SW480 (cell line): ENCODE measurements at places on chromosomes 16 and 17.

DNA sequence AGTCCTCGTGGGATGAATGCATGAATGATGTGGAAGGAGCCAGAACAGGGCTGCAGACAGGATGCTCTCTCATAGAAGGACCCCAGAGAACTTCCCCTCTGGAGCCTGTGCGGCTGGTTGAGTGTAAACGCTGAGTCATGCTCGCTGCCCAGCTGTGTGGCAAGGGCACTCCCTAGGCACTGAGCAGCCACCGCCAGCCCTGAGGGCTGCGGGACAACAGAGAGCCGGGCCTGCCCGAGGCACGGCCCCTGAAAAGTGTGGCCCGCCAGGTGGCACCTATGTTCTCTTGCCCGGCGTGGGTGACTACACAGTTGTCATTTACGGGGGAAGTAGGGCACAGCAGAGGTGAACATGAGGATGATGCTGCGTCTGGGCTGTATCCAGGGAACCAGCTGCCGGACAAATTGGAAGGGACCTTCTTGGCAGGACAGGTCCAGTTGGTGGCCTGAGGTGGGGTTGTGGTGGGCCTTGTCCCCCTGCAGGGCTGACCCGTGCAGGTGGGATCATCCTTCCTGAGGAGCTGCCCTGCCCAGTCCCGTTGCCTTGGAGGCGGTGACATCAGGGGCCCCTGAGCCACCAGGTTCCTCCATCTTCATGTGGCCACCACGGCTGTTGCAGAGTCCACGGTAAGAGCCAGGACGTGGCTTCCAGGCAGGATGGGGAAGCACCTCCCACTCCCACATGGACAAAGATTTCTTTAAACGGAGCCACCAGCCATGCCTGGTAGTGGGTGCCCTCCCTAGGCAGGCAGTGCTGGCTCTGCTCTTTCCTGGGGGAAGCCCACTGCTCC, 94.8 kb upstream of the CBX4 start:
- DNase-seq, result peak; percentile 91

DNA sequence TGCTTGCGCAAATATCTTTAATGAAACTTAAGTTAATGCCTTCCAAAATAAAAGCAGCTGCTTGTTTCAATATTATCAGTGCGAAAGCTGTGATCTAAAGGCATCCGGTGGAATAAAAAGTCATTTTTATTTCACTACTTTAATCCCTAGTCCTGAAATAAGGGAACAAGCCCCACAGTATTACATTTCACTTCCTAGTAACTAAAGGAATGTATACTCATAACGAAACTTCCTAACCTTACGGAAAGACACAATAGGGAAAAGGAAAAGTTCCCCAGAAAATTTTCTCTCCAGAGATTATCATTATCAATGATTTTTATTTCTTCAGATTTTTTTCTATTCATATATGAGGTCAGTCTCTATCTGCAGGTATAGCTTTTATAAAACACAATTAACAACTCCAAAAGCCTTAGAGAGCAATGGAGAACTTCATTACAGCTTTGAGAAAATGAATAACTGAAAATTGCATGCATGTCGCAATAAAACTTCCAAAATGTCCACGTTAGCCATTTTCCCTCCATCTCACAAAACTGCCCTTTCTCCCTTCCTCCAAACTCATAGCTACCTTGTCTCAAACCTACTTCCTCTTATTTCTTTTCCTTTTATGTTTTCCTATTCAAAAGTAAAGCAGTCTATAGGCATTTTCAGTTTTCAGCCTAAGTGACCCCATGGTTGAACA, 154.3 kb upstream of the MED13 start:
- DNase-seq, result no peak

- DNase-seq, result no peak
These were observed 4.8 kb downstream of the ADAP2 start for GRCh38 chr17:30926516-30926915.

GRCh38 chr16:14203166-14203565, 132.0 kb downstream of the MRTFB start:
- no peak for DNase-seq

DNA sequence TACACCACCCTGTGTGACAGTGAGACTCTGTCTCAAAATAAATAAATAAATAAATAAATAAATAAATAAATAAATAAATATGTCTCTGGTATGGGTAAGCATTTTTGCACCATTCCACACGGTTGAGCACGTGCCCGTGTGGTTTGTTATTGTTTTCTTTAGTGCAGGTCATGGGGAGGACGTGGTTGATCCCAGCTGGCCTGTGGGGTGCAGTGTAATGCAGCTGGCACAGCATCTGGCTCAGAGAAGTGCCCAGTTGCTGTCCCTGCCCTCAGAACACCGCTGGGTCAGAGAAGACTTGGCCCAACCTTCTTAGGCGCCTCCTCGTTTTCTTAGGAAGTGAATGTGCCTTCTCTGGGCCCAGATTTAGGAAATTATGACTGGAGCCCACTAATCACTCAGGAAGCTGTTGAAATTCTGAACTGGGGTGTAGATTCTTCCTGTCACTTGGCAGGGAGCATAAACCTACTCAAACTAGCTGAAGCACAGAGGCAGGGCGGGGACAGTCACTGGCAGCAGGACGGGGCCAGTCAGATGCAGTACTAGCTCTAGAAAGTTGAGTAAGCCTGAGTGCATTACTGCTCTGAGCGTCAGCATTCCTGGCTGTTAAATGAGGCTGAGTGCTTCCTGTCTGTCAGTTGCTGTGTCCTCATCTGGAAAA, 85.9 kb downstream of the SNX29 start:
- peak; percentile 29 for DNase-seq

- peak; percentile 94 for DNase-seq
These were observed 16.0 kb upstream of the LHX1 start for GRCh38 chr17:36921095-36921851.

DNA sequence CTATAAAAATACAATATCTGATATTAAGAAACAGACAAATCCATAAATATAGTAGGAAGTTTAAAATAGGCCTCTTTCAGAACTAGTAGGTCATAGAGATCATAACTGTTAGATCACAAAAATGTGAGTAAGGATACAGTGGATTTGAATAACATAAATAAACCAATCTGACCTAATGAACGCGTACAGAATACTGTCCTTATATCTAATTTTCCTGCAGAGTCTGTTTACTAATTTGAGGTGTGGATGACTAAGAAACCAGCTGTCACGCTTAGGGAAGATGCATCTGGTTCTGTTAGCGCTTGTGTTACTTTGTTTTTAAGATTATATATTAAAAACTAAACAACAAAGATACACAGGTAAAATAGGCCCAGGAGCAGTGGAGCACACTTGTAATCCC, 14.8 kb downstream of the CPD start:
- no peak for DNase-seq

- DNase-seq, result peak; percentile 93
These were observed 25.6 kb upstream of the MRPS23 start for GRCh38 chr17:57875290-57876022.

DNA sequence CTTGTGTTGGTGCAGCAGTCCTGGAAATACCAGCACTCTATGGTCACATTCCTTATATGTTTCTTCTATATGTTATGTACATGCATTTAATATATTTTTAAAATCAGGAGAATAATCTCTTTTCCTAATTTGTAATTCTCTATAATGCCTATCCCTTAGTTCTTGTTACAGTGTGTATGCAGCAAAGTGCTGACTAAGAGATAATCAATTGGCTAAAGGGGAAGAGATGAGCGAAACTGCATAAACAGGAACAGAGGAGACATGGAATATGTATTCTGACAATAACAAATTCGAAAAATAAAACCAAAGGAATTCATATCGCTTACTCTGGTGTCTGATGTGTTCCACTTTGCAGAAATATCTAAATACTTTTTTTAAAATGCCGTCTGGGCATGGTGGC, 41.7 kb downstream of the SYNRG start:
- no peak for DNase-seq

DNA sequence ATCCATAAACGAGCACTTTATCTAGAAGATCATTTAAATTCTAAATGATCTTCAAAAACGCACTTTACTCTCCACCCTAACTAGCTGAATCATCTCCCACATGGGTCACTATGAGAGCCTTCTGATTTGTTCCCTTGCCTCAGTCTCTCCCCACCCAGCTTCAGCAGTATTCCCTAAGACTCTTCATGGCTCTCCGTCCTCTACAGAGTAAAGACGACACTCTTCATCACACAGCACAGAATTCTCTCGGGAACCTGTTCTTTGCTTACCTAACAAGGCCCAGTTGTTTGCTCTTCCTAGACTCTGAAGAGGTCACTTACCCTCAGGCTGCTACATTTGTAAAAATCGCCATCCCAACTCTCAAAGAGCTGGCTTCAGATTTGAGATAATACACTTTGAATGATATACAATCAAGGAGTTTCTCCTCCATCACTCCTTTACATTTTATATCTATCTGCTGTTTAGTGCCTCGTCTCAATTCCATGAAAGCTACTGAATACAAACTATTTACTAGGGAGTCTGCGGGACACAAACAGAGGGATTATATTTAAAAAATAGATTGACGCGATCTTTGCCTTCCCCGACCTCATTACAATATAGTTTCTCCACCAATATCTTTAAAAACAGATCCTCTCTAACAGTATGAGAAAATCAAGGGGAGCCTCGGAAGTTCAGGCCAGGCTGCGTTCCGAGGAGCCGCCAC, 511 bp upstream of the LIG3 start:
- DNase-seq, result no peak

GRCh38 chr16:85169333-85170065, 57.2 kb upstream of the CIBAR2 start:
- no peak for DNase-seq

- no peak for DNase-seq
These were observed at the start of gene ARHGDIA for GRCh38 chr17:81870981-81871386. Gene ARHGDIA (minus strand): TSS chr17:81871337. CDS start chr17:81869930, 1,407 bp downstream.

- peak; percentile 46 for DNase-seq
These were observed 79.9 kb downstream of the GPRC5B start for GRCh38 chr16:19804538-19805323.

DNA sequence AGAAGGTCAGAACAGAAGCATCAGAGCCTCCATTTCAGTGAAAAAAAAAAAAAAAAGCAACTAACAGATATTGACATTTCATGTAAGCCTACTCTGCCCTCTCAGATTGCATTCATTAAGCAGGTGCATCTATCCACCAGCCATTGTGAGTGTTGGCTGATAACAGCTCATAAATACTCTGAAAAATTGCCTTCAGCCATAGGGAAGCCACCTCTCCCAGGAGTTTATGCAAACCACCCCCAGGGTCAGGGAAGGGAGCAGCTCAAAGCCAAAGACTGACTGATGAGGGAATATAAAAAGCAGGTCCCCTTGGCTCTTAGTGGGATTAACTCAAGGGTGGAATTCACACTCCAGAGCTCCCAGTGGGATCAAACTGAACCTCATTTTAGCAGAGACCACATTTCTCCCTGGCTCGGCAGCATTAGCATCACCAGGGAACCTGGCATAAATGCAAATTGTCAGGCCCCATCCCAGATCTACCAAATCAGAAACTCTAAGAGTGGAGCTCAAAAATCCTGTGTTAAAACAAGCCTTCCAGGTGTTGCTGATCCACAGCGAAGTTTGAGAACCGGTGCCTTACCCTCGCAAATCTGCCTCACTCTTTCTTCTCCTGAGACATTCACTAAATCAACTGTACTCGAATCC, 14.2 kb downstream of the APOH start:
- DNase-seq, result no peak

DNA sequence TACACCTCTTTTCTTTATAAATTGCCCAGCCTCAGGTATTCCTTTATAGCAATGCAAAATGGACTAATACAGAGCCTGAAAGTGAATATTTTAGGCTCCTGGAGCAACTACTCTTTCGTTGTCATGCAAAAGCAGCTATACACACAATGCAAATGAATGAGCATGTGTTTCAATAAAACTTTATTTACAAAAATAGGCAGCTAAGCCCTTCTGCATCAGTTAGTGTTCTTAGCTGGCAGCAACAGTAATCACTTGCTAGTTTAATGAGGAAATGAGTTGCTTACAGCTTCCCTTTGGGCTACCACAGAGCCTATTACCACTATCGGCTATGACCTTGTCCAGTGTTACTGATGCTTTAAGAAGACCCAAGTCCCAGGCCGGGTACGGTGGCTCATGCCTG, 402.9 kb downstream of the XYLT1 start:
- no peak for DNase-seq

DNA sequence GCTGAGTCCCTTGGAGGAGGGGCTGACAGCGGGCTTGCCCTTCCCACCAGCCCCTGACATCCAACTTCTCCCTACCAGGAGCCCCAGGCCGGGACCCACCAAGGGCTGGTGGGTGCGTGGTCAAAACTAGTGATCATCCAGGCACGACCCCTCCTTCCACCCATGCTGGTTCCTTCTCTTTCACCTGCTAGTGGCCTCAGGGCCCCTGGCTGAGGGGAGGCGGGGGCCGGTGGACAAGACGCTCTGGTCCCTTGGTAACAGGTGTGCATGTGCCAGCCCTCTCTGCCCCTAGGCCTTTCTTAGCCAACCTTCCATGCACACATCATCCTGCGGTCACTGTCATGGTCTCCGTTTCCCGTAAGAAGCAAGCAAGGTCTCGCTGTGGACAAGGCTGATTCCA, 8.4 kb downstream of the ZNF213 start:
- DNase-seq, result no peak

DNA sequence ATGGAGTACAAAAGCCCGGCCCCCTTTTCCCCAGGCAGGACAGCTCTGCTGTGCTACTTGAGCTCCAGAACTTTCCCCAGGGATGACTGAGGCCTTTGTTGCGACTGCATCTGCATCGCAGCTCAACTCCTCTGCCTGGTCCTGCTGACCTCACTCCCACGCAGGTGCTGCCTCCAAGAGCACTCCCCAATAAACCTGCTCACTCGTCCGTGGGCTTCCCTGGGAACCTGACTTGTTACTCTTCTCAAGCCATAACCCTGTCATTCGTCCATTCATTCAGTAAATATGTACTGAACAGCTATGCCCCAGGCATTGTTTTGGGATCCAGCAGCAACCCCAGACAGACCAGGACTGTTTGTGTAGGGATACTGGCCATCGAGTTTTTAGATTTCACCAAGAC, 11.6 kb upstream of the RMI2 start:
- no peak for DNase-seq

DNA sequence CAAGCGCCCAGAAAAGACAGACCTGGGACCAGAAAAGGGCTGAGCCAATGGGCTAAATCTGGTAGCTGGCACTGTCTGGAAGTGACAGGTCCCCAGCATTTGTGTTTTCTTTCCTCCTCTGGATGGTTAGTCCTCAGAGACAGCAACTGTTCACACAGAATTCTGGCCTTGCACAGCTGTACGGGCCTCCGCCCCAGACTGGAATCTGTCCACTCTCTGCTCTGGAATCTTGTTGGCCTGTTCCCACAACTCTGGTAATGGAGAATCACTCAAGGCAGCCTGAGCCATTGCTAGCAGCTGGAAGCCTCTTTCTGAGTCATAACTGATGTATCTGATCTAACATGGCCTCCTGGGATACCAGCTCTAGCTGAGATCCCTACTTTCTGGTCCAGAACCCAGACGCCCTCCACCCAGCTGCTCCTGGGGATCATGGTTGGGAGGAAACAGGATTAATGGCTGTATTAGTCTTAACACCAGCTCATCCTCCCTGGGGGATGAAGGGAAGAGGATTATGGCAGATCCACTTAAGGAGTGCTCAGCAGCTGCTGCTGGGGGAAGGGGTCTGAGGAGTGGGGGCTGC, 9.1 kb downstream of the ZNF668 start:
- peak; percentile 44 for DNase-seq
